Suppressor macrophage (primary cell): ENCODE measurements at places on chromosomes 13 and 19.
A peak's percentile ranks its signal among the peaks of the same experiment; 100 is the strongest.

DNA sequence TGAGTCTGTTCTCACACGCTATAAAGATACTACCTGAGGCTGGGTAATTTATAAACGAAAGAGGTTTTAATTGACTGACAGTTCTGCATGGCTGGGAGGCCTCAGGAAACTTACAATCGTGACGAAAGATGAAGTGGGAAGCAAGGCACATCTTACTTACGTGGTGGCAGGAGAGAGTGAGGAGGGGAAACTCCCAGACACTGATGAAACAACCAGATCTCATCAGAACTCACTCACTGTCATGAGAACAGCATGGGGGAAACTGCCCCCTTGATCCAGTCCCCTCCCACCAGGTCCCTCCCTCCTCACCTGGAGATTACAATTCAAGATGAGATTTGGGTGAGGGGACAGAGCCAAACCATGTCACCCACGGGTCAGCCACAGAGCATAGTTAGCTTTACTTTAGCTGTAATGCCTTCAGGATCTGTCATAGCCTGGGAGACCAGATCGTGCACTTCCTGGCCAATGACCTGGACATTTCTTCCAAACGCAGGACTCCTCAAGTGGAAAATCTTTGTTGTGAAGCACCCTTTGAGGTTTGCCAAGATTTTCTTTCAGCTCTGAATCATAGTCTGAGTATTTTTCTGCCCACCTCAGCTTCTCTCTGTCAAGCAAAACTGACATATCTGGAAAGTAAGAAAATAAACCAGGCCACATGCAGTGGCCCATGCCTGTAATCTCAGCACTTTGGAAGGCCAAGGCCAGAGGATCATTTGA, 25.2 kb upstream of the HIF3A start:
- no peak for DNase-seq

- DNase-seq, result no peak
These were observed 153.4 kb upstream of the TSHZ3 start for GRCh38 chr19:31502536-31503170.

DNA sequence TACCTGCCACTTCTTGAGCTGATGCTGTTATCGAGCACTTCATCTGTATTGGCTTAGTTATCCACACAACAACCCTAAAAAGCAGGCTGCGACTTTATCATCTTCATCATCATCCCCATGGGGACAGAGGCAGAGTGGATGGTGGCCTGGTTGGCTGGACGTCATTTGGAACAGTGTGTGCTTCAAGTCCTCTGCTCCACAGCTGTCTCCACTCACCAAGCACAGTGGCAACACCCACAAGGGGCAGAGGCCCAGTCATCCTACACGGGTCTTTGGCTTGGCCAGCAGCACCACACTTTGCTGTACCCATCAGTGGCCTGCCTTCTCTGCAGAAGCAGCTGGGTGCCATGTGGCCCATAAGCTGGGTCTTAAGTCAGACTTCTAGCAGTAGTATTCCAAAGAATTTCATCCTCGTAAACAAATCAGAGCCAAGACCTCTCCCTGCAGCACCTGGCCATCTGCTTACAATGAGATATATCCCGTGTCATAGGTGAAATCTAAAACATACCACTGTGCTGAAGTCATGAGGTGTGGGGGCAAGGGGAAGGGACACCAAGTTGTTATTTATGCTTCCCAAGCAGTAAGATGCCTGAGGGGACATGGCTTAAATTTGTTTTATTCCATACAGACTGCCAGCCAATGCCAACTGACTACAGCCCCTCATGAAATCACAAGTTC, 47.9 kb upstream of the EPHX3 start:
- no peak for DNase-seq

- DNase-seq, result peak; percentile 80
These were observed 29.2 kb downstream of the PIP5K1C start for GRCh38 chr19:3670796-3671679.

DNA sequence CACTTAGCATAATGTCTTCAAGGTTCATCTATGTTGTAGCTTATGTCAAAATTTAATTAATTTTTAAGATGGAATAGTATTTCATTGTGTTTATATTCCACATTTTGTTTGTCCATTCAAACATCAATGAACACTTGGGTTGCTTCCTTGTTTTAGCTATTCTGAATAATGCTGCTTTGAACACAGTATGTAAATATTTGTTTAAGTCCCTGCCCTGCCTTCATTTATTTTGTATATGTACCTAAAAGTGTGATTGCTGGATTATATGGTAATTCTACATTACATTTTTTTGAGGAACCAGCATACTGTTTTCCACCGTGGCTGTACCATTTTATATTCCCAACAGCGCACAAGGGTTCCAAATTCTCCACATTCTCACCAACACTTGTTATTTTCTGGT, 17.6 kb upstream of the SUCLA2 start:
- DNase-seq, result no peak

GRCh38 chr13:75771226-75771625, 135.1 kb downstream of the LMO7 start:
- no peak for DNase-seq

GRCh38 chr13:79895416-79895815, 414.5 kb downstream of the NDFIP2 start:
- no peak for DNase-seq

DNA sequence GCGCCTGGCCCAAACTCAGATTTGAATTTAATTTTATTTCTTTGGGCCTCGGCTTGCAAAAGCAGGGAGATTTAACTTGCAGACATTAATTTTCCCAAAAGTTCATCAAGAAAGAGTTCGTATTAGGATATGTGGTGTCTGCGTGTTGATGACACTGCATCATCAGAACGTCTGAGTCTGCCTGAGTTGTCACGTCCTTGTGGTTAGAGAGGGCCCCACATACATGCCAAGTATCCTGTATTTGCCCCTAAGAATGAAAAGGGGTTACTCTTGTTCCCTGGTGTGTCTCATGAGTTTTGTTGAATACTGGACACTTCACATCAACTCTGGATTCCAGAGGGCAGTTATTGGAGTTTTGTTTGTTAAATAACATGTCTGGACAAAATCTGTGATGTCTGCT, 5.6 kb upstream of the TEX29 start:
- DNase-seq, result no peak

DNA sequence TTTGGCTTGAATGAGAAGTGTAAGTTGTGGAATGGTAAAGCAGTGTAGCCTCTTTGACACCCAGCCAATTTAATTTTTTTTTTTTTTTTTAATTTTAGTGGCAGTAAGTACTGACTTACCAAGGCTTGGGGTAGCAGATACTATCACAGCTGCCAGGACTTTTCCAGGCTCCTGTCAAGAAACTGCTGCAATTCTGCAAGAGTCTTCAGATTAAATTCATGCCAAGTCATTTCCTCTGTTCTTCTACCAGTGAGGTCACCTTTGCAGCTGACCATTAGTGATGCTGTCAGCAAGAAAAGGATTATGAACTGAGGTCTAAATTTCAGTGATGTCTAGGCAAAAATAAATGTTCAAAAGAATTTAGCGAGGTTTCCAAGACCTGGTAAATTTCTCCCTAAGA, 91.2 kb downstream of the GGACT start:
- DNase-seq, result peak; percentile 80

DNA sequence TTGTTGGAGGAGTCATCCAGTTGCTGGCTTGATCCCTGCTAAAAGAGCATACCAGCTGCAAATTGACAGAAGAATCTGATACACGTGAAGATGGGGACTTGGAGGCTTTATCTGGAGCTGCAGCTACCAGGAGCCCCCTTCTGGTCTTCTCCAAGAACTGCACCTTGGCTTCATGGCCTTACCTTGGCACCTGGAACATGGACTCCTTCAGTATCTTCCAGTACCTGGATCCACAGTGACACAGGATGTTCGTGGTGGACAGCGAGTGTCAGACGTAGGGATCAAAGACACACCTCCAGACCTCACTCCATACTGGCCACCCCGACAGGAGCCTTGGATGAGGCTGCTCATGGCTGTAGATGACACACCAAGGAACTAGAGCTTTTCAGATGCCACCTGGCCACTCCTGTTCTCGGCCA, 9.9 kb upstream of the ACSBG2 start:
- DNase-seq, result peak; percentile 85

- no peak for DNase-seq
These were observed 27.9 kb downstream of the UGGT2 start for GRCh38 chr13:96025283-96025682.

GRCh38 chr13:29497137-29497654, 98.3 kb downstream of the SLC7A1 start:
- no peak for DNase-seq

- no peak for DNase-seq
These were observed 920 bp upstream of the TIMM13 start for GRCh38 chr19:2428321-2428690.

- no peak for DNase-seq
These were observed 3.5 kb upstream of the SPACA4 start for GRCh38 chr19:48603001-48603400.

DNA sequence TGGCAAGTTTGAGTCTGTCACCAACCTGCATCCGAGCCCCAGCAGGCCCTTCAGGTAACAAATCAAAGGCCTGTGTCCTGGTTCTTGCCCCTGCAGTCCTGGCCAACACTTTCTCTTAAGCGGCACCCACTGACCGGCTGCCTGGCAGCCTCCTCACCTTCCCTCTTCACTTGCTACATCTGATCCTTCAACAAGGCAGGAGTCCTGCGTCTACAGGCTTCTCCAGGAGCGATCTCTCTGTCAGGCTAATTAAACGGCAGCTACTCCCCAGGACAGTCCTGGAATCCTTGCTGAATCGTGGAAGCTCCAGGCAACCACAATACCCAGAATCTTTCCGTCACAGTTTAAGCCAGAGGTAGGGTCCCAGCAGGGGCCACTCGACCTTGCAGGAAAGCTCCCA, 41.1 kb upstream of the GAS6 start:
- no peak for DNase-seq

DNA sequence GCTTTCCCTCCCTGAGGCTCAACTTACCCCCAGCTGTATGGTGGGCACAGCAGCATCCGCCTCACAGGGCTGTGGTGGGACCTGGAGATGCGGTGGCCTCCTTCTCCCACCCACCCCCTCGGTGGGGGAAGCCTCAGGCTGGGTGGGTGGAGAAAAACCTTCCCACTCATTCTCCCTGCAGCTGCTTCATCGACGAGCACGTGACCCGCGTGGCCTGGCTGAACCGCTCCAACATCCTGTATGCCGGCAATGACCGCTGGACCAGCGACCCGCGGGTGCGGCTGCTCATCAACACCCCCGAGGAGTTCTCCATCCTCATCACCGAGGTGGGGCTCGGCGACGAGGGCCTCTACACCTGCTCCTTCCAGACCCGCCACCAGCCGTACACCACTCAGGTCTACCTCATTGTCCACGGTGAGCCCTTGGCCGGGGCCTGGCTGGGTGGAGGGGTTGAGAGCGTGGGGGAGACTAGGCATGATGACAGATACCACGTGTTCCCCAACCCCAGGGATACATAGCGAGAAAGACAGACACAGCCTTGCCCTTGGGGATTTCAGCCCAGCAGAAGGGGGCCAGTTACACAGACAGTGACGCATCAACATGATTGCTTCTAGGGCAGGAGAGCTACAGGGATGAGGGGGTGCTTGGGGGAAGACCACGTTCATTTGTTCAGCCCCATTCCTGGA, 12.2 kb downstream of the IGLON5 start:
- DNase-seq, result no peak

GRCh38 chr13:76222511-76222910, 586.4 kb downstream of the LMO7 start:
- DNase-seq, result no peak
